NCI-H1930 (cell line): ENCODE measurements at places on chromosomes 3 and 15.

DNA sequence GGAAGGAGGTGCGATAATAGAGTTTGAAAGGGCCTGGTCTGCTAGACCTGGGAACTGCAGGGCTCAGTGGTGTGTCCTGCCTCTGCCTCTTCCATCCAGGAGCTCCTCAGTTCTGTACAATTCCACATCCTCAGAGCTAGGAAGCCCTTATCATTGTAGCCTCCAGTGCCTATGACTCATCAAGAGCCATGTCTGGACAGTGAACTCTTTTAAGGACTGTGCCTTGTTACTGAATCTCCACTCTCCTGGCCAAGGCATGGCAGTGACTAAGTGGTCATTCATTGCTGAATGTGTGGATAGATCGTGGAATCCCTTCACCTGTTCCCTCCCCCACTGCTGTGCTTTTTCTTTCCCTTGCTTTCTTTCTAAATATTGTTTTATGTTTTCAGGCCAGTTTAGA is 2.9 kb downstream of the TIMP4 start:
- DNase-seq = no peak

GRCh38 chr15:90291679-90292356 is 26.3 kb downstream of the NGRN start:
- DNase-seq = no peak

DNA sequence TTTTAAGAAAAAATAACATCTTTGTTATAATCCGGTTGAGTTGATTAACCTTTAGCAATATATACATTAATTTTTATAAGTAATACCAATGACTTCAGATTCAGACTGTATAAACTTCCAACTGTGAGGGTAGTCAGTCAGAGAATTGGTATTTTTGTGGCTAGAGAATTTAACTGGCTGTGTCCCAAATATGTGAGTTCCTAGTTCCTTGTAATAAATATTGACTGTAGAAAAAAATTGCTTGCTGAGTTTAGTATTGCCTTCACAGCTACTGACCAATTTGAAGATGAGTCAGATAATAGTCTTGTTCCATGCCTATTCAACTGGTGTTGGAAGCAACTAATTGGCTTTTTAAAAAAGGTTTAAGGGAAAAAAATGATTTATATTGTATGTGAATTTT is 210.8 kb downstream of the GAP43 start:
- no peak for DNase-seq

GRCh38 chr15:96076350-96076749 is 254.2 kb upstream of the NR2F2 start:
- no peak for DNase-seq

GRCh38 chr15:48559285-48559684 is 86.2 kb downstream of the FBN1 start:
- DNase-seq = no peak
